ENCODE measurements at places on chromosomes 11 and 22.
A peak's percentile ranks its signal among the peaks of the same experiment; 100 is the strongest.

DNA sequence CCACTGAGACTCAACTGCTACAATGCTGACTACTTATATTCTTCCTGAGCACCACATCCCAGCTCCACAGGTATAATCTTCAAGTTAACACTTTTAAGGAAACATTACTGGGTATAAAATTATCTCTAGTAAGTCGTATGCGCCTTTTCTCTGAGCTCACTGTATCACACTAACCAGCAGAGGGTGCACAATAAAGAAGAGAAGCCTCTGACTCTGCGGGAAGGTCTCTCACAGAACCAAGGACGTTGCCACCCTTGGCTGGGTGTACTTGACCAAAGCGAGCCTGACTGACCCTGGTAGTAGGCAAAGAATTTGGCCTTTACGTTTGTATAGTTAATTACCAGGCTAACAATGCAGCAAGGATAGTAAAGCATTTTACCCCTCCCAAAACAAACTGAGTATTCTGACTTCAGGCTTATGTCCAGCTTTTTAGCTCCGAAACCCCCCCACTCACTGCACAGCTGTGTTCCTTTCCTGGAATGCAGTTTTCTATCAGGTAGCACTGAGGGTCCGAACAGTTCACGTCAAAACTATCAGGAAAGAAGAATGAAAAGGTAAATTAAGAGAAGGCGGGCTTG lies at the start of gene BTBD18:
BTBD18 (minus strand) TSS at position 144 of the 578 bp plus-strand sequence. CDS start 631 bp downstream, outside the sequence.
- DNase-seq: no peak

GRCh38 chr11:69566001-69566400 lies 75.0 kb upstream of the CCND1 start:
- no peak for DNase-seq

- DNase-seq: no peak
Measured at GRCh38 chr22:37805810-37806277, 1.9 kb upstream of the GCAT start.

DNA sequence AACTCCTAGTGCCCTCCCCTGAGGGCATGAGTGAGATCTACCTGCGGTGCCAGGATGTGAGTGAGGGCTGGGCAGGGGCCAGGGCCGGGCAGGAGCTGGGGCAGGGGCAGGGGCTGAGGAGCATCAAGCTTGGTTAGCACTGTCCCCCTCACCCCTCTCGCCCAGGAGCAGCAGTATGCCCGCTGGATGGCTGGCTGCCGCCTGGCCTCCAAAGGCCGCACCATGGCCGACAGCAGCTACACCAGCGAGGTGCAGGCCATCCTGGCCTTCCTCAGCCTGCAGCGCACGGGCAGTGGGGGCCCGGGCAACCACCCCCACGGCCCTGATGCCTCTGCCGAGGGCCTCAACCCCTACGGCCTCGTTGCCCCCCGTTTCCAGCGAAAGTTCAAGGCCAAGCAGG lies 5.7 kb downstream of the TRPT1 start:
- DNase-seq: no peak

DNA sequence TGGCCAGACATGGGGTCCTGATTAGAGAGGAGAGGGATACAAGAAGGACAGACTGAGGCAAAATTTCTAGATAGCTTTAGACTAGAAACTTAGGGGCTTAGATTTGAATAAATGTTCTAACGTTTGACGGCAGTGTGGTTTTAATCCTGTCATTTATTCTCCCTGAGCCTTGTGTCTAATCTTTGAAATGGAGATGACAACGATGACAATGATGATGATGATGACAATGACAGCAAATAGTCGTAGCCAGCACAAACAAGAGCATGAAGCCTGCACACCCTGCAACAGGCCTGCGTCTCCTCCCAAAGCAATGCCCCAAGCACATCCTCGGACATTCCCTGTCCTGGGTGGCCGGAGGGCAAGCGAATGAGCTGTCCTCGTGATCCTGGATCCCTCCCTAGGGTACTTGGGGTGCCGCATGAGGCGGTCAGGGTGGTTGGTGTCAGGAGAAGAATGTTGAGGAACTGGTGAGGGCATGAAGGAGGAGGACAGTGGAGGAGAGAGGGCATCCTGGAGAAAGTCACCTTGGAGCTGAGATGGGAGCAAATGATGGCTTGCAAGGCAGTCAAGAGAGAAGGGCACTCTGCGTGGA lies 502.1 kb upstream of the B3GAT1 start:
- no peak for DNase-seq

DNA sequence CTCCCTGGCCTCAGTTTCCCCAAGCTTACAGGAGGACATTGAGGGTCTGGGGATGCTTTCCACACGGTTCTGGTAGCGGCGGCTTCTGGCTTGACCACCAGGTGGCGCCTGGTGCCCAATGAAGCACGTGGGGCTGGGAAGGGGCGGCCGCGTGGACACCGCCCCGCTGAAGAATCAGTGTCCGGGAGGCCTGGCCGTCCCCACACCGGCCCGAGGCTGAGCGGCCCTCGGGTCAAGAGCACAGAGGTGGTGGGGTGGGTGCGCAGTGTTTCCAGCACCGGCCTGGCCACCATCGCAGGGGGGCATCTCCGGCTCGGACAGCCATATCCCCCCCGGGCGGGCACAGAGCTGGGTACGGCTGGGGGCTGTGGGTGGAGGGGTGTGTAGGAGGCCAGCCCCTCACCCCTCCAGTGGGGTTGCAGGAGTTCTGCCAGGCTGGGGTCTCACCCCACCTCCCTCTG lies 27.8 kb upstream of the PPARA start:
- DNase-seq: peak; percentile 82

DNA sequence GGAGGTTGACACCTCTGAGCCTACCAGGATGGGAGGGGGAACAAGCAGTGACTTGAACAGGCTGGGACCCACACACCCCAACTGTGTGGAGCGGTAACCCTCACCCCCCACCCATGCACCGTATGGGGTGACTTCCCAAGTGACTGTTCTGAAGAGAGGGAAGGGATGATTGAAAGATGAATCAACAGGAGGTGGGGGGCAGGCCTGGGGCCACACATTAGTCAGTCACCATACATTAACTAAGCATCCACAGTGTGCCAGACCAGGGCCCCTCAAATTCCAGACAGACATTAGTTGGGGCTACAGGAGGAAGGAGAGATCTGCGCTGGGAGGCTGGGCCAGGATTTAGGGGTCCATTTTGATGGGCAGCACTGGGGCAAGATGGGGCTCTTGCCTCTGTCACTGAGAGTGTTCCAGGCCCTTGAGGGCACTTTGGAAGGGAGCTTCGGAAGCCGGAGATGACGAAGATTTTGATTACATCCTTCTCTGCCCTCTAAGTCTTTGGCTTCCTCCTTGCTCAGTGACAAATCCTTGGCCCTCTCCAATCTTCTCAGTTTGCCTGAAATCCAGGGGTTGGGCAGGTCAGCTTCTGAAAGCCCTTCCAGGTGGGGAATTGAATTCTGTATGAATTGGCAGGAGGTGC lies 966 bp downstream of the SMTN start:
- DNase-seq: no peak

DNA sequence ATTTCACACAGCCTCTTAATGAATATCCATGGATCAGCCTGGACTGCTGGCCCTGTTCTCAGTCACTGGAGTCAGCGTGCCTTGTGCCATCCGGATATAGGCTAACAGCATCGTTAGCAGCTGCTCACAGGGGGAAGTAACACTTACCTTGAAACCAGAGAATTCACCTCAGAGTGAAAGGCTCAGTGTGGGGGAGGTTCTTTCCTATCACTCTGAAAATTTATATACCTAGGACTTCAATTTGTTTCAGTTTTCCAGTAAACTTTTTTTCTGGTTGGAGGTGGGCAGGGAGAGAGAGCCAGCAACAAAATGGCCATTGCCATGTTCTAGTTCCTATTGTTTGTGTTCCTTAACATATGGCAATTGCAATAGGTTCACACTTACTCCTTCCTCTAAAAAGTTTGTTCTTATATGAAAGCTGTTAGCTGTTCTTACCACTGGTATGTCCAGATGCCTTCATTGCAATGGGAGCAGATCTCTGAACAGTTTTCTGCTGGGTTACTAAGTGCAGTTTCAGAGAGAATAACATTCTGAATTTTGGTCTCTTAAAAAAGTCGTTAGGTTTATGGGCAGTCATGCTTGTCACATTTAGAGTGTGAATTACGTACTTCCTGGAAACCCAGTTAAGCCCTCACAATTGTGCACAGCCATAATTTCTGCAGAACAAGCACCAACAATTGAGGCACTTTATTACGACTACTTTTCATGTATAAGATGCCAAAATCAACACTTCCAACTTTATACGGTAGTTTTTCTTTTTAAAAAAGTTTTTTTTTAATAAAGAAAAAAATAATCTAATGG lies 247.6 kb downstream of the CADM1 start:
- DNase-seq: no peak

DNA sequence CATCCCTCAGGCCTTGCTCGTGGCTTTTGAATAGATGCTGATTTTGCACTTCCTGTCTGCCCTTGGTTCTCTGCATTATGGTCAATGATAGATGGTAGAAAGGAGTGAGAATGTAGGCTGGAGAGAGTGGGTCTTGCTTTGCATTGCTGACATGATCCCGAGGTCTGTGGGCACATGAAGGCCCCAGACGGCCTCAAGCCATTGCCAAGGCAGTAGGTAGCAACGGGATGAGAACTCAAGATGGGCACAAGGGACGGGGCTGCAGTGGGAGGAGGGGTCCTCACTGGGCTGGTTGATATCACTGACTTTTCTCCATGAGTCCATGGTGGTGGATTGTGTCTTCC lies 54.0 kb downstream of the GAB4 start:
- DNase-seq: no peak
